Activated gamma-delta T cell treated with anti-CD3 and anti-CD28 coated beads, Interleukin-2, amount 50 U/mL, for 16 hours (primary cell): ENCODE measurements at places on chromosomes 5 and 9.
A peak's percentile ranks its signal among the peaks of the same experiment; 100 is the strongest.

GRCh38 chr5:8456846-8457186 lies 587.9 kb downstream of the MTRR start:
- DNase-seq: no peak

- no peak for DNase-seq
These were observed 91.2 kb downstream of the RFX3 start for GRCh38 chr9:3434594-3434993.

DNA sequence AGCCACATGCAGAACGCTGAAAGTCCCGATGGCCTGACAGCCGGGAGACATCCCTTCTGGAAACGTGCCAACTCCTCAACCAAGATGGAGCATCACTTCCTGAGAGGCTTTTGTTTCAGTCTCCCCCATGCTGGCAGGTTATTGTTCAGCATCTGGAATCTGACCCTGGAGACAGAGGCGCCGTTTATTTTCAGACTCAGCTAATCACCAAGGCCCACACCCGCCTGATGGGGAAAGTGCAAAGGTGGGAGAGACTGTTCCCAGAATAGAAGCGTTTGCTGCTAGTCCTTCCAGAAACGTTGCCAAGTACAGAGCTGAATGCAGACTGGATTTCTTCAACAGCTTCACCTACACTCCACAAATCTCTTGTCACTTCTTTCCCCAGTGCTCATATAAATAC lies 41.8 kb upstream of the S1PR3 start:
- DNase-seq: no peak

- no peak for DNase-seq
These were observed 1.6 kb upstream of the PHYKPL start for GRCh38 chr5:178234121-178234749.

DNA sequence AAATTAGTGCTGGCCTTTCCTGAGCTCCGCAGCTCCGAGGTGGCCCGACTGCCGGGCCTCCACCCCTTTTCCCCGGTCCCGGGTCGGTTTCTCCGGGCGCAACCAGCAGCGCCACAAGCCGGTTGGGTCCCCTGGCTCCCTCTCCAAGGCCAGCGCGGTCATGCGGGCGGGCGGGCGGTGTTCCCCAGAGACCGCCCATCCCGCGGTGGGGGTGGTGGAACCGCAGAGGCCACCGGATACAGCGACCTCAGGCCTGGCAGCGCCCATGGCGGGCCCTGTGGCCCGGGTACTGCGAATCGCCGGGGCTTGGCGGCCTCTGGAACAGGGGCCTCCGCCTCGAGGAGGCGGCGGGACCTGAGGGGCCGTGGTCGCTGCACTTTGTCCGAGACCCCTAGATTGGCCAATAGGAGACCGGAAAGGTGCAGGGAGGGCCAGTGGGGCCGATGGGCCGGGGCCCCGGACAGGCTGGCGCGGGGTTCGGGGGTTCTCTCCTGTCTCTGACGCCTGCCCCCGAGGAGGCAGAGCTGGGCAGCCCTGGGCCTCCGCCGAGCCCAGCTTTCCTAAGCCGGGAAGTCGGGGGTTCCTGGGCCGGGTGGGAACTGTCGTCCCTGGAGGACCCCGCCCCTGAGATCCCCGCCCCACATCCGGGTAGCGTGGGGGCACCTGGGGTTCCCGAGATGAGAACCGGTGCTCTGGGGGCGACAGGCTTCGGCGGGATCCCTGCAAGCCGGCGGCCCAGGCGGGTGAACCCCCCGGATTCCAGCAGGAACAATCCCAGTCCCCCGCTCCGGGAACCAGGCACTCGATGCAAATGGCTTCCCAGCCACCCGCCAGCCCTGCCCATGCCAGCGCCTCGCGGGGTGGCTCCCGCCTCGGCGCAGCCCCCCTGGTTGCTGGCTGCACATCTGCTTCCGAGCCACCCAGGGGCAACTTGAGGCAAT lies 293.9 kb downstream of the ZSWIM6 start:
- no peak for DNase-seq

DNA sequence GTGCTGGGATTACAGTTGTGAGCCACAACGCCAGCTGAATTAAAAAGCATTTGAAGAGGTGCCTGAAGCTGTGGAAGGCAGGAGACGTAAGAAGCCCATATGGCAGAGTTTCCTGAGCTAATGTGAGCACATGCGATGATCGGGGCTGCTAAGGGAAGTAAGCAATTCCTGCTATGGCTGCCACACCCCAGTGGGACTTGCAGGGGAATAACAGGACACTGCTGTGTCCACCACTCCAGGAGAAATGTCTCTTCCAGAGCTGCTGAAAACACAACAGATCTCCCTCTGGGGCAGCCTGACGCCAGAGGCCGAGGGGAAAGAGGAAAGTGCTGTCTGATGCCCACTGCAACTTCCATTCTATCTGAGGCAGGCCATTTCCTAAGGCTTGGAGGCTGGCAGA lies 46.2 kb upstream of the ANKRD55 start:
- no peak for DNase-seq

DNA sequence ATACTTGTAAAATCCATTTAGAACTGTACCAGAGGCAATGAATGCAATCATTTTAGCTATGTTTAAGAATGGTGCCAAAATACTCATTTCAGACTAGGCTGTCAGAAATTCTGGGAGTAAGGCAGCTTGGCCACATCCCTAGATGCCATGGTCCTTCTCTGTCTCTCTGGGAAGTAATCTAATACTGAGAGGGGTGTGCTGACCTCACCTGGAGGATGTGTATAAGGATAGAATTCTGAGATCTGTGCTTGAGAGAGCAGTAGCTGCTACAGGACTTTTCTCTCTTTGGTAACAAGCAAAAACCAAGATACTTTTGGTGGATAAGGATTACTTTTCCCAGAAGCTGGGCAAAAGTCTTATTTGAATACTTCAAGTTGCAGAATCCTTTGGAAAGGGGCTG lies 68.1 kb upstream of the MRPS30 start:
- no peak for DNase-seq

GRCh38 chr9:108272349-108272899 lies 583.4 kb downstream of the ACTL7B start:
- DNase-seq: no peak

- DNase-seq: no peak
These were observed 10.0 kb upstream of the C5 start for GRCh38 chr9:121059998-121060636.

DNA sequence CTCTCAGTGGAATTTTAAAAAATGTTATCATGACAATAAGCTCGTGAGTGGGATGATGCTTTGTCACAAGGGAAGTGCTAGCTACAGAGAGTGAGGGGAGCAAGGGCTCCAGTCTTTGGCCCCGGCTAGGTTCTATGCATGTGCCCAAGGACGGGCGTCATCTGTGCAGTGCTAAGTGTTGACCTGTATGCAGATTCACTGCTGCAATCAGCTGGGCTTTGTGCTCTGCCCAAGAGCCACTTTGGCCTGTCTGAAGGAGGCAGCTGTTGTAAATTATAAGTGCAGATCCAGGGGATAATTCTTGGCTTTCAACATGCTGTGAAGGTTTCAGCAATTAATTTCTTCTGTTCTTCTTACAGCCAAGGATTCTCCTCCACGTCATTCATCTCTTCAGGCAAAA lies 268.6 kb downstream of the PSAT1 start:
- DNase-seq: no peak

- DNase-seq: no peak
These were observed 180.3 kb upstream of the WWC1 start for GRCh38 chr5:168110870-168111832.

GRCh38 chr5:100900142-100900795 lies 2.8 kb downstream of the ST8SIA4 start:
- DNase-seq: no peak

DNA sequence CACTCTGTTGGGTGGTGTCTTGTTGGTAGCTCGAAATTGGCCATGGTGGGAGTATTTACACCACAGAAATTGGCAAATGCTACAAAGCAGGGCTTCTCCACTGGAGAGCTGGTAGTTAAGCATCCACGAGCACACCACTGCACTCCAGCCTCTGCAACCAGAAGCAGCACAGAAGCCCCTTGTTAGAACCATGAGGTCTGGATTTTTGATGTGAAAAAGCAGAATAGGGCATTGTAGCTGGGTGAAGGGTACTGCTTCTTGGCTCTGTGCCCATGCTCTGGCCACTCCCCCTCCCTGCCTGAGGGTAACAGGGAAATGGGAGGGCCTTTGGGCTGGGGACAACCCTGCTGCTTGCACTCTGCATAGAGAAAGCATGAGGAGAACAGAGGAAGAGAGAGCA lies 81.2 kb upstream of the UBTD2 start:
- no peak for DNase-seq

GRCh38 chr5:43804041-43804440 lies 201.1 kb downstream of the NNT start:
- no peak for DNase-seq

GRCh38 chr9:137956039-137956438 lies 78.5 kb downstream of the CACNA1B start:
- no peak for DNase-seq

GRCh38 chr9:33125461-33125860 lies 41.7 kb downstream of the B4GALT1 start:
- no peak for DNase-seq

- no peak for DNase-seq
These were observed 652.0 kb downstream of the MTRR start for GRCh38 chr5:8520917-8521316.

DNA sequence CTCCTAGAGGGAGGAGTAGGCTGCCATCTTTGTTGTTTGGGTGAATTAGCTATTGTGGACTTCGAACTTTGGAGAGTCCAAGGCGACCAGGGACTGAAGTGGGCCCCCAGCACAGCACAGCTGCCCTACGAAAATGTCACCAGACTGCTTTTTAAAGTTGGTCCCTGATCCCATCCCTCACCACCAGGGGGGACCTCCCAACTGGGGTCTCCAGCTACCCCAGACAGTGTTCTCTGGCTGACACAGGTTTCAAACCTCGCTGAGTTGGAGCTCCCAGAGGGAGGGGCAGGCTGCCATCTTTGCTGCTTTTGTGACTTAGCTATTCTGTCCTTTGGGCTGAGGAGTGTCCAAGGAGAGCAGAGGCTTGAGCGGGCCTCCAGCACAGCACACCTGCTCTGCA lies 45.7 kb upstream of the ADRB2 start:
- DNase-seq: no peak

- DNase-seq: no peak
These were observed 25.7 kb upstream of the RFK start for GRCh38 chr9:76419782-76420380.

DNA sequence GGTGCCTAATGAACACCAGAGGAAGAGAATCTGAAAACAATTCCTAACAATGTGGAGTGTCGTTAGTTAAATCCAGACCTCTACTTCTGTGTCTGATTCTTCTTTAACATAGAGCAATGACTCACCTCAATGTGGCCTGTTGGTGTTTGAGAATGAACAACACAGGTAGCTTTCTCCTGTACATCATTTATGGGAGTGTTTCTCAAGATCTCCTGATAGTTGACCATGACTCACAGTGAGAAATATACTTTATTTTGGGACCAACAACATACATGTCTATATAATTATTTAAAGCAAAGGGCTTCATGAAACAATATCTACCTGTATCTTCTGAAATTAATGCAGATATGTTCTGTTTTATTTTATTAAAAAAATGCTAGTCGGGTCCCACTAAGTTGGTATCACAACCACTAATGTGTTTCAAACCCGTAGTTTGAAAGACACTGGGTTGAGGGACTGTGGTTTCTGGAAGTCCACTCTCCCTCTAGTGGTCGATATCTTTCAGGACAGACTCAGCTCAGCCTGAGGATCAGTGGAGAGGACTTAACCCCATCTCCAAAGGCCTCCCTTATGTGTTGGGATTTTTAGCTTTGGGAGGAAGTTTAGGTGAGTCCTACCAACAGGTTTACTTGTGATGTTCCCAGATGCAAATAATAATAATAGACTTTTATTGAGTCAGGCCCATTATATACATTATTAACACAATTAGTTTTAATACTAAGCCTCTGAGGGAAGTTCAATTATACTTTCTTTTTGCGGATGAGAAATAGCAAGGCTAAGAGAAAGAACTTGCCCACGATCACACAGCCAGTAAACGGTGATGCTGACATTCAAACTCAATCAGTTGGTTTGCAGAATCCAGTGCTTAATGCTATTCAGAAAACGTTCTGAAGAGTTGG lies 70.0 kb upstream of the KLF9 start:
- no peak for DNase-seq

- DNase-seq: peak; percentile 39
These were observed 530 bp downstream of the RAPGEF1 start for GRCh38 chr9:131739133-131739958.

GRCh38 chr9:129895376-129896268 lies 60.4 kb downstream of the USP20 start:
- no peak for DNase-seq

- no peak for DNase-seq
These were observed 148.7 kb downstream of the ADAMTS12 start for GRCh38 chr5:33743099-33743498.

DNA sequence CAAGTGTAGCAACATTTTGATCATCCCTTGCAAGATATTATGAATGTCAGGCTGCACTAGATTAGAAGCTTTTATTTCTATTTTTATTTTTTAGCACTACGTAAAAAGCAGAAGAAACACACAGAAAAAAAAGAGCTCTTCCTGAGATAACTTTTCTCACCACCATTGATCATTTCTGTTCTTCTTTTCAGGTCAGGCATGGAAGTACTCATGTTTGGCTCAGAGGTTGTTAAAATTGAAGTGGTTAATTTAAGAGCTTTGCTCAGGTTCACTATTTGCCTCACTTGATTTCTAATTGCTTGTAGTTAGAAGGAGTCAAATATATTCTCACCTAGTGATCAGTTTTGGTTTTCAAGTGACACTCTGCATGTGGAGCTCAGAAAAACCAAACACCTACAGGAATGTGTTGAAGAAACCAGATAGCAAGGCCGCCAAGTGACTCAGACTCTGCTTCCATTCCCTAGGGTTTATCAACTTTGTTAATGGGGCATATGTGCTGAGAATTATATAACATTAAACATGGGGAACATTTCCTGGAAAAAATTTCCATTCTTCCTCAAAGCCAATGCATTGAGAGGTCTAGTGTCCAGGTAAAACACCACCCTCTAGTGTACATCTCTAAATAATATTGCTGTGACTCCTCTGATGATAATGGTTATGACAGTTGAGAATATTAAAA lies 679.8 kb downstream of the CETN3 start:
- DNase-seq: no peak

DNA sequence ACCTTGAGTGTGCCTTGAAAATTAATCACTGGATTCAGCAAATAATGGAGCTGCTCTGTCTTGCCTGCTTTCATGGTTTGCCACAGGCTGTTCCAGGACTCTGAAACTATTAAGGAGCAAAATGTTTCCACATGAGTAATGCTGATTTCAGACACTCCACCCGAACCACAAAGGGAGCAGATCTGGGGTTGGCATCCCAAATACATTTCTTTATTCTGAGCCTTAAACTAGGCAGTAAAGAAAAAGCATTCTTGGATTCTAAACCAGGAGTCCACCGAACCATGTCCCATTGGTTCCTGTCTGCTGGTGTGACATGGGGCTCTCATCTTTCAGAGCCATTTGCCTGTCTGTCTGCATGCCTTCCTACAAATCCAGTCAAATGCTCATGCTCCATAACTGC lies 10.1 kb upstream of the C1QTNF3 start:
- DNase-seq: no peak

GRCh38 chr9:68762570-68762969 lies 57.5 kb downstream of the PIP5K1B start:
- DNase-seq: no peak
